AG04450 (cell line): ENCODE measurements at places on chromosomes 2 and 18. TPM values are rescaled to one million over a fixed set of nuclear protein-coding genes. Genes with fewer than 3 reads are reported as not detected.
A peak's percentile ranks its signal among the peaks of the same experiment; 100 is the strongest.

The ARMC9 gene
- polyA plus RNA-seq: 49.4 and 51.2 TPM in 2 replicates

The KCNK3 gene
- 0.04 and 0.05 TPM in 2 replicates for polyA plus RNA-seq

DNA sequence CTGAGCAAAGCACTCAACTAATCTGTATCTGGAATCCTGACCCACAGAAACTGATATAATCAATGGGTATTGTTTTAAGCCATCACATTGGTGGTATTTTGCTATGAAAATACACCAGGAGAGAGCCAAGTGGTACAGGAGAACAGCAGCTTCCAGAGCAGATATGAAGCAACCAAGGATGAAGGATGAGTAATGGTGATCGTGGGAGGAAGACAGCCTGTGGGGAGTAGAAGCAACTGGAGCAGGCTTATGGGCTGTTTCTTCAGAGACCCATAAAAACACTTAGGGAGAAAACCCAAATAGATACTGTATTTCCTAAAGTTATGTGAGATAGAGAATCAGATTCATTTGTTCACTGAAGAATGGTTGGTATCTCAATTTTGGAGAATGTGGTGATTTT is 330.8 kb downstream of the NUP35 start:
- DNase-seq: no peak

GRCh38 chr2:224520064-224520463 is 65.1 kb downstream of the CUL3 start:
- peak; percentile 80 for DNase-seq

GRCh38 chr2:59590798-59591197 is 962.7 kb downstream of the BCL11A start:
- DNase-seq: no peak

DNA sequence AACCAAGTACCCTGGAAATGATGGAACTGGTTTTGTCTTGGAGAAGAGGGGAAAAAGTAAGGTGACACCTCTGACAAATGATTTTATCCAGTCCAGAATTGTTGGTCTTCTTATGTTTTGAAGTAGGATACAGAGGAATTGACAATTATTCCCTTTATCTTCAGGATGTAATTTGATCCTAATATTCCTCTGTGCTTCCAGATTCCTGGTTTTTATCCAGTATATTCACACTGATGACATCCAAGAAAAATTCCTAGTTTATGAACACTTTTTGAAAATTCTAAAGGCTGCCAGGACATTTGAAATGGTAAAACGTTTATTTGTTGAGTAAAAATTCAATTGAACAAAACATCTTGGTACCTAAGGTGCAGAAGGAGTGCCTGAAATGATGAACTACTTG is 22.2 kb upstream of the ETAA1 start:
- DNase-seq: no peak
